ENCODE measurements at places on chromosomes 7 and 10.

GRCh38 chr10:34808801-34809745, 6.0 kb downstream of the PARD3 start:
- DNase-seq = no peak

- DNase-seq = no peak
Observed at GRCh38 chr10:114044247-114045135, 825 bp downstream of the ADRB1 start.

GRCh38 chr10:4391683-4392082, 434.3 kb upstream of the AKR1E2 start:
- no peak for DNase-seq

GRCh38 chr7:41107938-41108448, 594.9 kb downstream of the INHBA start:
- no peak for DNase-seq

GRCh38 chr10:68231106-68231816, 652 bp downstream of the ATOH7 start:
- peak; percentile 25 for DNase-seq

DNA sequence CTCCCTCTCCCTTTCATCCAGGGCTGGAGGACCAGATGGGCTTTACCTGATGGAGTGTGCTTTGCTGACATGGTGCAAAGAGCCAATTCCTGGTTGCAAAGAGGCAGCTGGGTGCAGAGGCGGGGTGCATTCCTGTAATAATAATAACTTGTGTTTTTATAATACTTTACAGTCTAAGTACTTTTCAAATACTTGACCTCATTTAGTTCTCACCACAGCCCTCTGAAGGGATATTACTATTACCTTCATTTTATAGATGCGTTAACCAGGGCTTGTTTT, 70.4 kb downstream of the TCF7L2 start:
- DNase-seq = no peak

- DNase-seq = no peak
Observed at GRCh38 chr10:129021594-129022304, 445.3 kb upstream of the MGMT start.

GRCh38 chr7:123770378-123770777, 21.6 kb upstream of the WASL start:
- peak; percentile 88 for DNase-seq

DNA sequence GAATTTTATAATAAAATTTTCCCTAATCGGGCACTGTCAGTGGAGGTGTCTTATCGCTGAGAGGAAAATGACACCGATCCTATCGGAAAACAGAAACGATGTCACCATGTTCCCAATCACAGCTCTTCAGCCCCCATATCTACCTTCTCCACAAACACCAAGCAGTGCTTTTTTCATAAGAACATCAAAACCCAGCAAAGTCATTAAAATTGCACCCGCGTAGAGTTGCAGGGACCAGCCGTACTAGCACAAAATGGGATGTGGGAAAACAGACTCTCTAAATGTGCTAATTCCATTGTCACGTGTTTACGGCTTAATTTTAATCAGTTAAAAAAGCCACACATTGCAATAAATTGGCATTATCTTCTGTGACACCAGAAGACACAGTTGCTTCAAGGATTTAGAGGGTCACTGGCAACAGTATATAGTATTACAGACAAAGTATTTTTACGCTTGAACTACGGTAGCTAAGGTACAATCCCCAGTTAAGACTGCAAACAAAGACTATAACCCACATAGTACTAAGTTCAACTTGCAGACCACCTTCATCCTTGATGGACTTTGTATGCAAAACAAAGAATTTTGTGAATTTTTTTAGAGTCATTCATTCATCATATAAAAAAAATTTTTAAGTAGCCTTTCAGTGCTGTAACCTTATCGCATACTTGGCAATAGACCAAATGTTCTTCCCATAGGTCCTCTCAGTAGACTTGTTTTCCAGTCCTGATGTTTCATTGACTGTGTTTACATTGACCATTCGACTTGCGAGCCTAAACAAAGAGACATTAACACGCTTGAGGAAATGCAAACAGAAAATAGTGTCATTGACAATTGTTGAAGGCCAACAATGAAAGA, 116.0 kb downstream of the VTI1A start:
- DNase-seq = no peak

GRCh38 chr10:4385231-4385870, 440.7 kb upstream of the AKR1E2 start:
- DNase-seq = no peak

DNA sequence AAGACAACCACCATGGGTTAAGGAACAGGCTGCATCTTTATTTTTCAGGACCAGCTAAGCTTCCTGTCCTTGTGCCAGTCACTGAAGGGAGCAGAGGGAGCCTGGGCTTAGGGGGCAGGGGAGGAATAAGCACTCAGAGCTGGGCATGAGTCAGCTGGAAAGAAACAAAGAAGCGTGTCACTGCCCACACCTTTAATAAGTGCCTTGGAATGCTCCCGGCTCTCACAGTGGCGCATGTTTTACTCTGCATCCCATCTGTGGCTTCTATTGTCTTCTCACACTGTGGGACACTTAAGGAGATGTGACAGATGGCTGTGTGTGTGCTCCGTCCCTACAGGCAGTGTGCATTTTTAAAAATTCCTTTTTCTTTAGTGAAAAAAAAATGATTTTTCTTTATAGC, 71.7 kb downstream of the MTURN start:
- no peak for DNase-seq

- no peak for DNase-seq
Observed at GRCh38 chr7:151109094-151110048, 23.1 kb downstream of the AGAP3 start.

- no peak for DNase-seq
Observed at GRCh38 chr7:35702541-35702940, 7.6 kb upstream of the HERPUD2 start.

- no peak for DNase-seq
Observed at GRCh38 chr10:8254350-8254749, 199.9 kb downstream of the GATA3 start.

DNA sequence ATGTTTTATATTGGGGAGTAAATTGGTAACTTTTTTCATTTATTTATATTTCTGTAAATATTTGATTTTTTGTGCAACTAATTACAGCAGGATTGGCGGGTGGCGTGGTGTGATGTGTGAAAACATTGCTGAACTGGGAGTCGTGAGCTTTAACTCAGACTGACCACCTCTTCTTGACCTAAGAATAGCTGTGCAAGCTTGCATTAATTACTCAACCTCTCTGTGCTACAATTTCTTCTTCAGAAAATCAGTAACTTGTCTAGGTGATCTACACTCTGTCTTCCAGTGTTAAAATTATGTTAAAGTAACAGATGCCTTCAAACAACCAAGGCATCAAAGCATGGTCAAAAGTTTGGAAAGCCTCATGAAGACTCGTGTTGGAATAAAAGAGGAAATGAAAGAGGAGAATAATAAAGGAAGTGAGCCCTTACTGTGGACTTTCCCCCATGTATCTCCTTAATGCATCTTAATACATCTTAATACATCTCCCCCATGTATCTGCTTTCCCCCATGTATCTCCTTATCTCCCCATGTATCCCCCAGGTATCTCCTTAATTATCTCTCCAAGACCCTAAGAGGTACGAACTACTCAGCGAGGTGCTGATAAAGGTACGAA, 71.2 kb downstream of the SVIL start:
- peak; percentile 61 for DNase-seq

- DNase-seq = peak; percentile 87
Observed at GRCh38 chr10:19828278-19829049, 12.2 kb downstream of the PLXDC2 start.

GRCh38 chr10:43794181-43794815, 145.6 kb upstream of the ZNF32 start:
- no peak for DNase-seq

Measured in inflammatory macrophage (primary cell).